Activated CD4-positive, alpha-beta T cell treated with anti-CD3 and anti-CD28 coated beads, Interleukin-2, amount 50 U/mL, for 48 hours (primary cell): ENCODE measurements at places on chromosomes 12 and 14.

GRCh38 chr12:69007101-69007854 lies 74.3 kb upstream of the CPM start:
- peak; percentile 6 for DNase-seq

- DNase-seq = no peak
These were observed 2.3 kb downstream of the KIF26A start for GRCh38 chr14:104140463-104141331.

DNA sequence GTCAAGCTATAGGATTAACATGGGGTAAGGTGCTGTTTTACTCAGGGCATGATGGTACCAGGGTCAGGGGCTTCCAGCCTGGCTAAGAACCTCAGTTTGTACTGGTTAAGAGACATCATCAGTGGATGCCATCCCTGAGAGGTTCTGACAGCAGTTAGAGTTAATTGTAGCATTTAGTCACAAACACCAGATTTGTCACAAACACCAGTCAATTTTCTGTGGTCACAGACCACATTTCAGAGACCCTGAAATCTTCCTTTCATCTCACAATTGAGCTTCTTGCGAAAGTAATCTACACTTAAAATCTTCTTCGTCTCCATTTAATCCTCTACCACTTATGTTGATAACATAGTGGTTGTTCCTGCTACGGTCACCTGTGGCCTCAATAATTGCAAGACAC lies 143.0 kb upstream of the EGLN3 start:
- no peak for DNase-seq

GRCh38 chr12:89857652-89858274 lies 149.1 kb upstream of the ATP2B1 start:
- DNase-seq = no peak

- no peak for DNase-seq
These were observed 38.4 kb downstream of the GALNT16 start for GRCh38 chr14:69298131-69299071.

DNA sequence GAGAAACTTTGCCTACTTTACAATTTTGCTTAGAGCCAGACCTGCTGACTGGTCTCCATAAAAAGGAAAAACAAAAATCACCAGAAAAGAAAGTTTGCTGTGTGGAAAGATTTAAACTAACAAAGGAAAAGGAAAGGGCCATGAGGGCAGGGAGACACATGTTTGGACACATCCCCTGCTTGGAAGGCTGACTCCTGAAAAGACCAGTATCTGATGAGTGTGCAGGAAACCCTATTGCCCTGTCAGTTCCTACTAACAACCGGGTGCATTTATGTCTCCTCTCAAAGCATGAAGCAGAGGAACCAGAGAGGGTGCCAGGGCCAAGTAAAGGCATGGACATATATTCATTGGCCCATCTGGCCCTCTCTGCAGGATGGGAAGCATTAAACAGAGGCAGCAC lies 7.0 kb upstream of the STAB2 start:
- no peak for DNase-seq

GRCh38 chr14:97056086-97056485 lies 258.9 kb downstream of the VRK1 start:
- DNase-seq = no peak

DNA sequence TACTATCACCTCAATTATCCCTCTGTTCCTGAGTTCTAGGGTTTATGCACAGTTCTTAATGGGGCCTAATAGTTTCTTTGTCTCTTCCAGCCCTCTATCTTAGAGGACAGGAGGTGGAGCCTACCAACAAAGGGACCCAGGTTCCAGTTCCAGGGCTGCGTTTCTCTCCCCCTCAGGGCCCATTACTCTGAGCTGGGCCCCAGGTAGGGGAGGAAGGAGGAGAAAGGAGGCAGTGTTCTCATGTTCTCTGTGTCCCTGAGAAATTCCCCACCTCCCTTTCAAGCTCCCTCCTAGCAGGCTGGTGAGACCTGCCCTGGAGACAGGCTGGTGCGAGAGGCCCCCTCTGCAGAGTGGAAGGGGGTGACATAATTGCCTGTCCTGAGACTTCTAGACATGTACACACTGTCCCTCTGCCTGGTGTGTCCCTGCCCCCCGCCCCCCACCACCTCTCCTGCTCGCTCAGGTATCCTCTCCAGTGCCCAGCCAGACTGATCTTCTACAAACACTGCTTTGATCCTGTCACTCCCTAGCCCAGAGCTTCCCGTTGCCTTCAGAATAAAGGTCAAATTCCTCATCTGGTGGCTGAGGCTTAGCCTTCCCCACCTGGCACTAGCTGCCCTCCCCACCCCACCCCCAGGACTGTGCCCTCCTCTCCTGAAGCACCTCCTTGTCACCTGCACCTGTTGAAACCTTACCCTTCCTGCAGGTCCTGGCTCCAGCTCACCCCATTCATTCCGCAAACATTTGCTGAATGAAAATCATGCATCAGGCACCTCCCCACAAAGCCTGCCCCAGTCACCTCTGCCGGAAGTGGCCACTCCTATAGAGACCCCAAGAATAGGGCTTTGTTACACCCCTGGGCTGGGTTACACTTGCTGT lies 21.1 kb upstream of the KRT8 start:
- no peak for DNase-seq

DNA sequence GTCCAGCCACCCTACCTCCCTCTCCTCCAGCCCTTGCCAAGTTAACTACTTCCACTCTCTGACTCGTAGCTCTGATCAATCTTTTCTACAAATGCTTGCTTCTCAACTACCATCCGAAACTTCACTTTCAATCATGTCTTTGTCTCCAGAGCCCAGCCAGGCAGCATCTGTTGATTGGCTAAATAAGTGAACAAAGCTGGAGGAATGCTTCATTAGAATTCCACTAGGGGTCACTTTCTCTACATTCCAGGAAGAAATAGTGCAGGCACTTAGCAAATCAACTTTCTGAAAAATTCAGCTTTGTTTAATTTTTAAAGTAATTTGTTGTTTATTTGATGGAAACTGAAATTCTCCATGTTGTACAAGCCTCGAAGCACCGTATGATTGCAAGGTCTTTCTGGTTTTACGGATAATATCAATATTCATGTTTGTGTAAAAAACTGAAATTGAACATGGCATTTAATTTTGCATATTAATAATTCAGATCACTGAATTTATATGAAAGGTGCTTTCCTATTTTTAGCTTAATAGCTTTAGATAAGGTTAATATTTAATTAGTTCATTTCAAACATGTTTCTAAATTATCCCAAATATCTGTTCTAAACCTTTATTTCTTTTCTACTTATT lies 32.4 kb upstream of the HELB start:
- DNase-seq = peak; percentile 19

- DNase-seq = no peak
These were observed 16.7 kb upstream of the TMEM106C start for GRCh38 chr12:47946413-47947323.

DNA sequence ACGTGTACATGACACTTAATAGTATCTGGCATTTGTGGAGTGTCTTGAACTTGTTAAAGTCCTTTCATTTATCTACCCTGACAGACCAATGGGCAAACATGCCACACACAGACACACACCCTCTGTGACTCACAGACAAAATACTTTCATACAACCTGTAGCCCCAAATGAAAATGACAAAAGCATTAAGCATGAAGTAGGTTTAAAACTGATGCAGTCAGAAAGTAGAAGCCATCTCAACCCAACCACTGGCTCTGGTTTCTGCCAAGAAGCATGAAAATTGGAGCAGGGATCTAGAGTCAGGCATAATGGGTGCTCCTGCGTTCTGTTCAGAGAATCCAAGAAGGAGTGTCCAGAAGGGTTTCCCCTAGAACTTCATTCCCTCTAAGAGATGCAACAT lies 23.1 kb upstream of the KRT77 start:
- DNase-seq = no peak

DNA sequence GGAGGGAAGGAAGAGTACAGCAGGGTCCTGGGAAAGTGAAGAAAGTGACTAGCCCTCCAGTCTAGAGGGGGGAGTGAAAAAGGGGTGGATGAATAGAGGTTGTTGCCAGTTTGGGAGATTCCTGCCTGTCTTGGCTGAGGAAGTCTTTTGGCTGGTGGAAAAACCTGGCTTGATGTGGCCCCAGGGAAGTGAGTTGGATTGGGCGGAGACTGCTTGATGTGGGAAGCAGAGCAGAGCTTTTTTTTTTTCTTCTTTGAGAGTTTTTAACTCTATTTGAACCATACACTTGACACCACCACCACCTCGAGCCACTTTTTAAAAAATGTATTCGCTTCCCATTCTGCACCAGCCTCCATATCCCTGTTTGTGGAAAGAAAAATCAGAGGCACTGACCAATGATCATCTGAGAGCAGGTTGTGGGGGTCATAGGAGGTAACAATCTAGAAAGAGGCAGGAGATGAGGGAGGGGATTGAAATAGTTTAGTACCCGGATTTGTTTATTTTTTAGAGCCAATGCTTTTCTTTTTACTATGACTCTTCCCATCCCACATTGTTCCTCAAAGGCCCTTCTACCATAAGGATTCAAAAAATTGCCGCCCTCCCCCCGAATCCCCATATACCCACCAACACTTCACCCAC lies 690 bp upstream of the DTX3 start:
- DNase-seq = no peak

DNA sequence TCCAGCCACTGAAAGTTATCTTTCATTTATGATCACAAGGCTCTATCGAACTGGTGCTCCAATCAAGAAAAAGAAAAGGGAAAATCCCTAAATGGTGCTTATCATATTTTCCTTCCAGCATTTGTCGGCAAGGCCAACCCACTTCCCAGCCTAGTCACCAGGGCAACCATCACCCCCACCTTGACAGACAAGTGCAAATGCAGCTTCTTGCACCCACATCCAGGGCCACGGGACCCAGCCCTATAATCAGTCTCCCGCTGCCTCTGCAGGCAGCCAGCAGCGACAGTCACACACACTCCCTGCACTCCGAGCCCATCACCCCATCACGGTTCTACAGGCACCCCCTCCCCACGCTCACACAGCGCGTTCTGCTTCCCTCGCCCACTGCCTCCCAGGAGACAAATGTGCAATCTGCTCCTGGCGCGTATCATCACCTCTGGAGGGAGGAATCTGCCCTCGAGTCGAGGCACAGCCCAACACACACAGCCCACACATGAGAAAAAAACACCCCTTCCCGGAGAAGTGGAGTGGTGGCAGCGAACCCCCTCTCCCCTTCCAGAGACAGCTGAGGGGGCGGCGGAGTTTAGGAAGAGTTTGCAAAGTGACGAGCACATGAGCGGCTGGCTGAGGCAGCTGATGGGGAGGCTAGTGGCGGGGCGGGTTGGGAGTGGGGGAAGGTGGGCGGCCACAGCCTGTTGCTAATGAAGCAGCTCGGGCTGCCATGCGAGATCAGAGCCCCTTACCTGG lies 9.3 kb upstream of the PPP4R4 start:
- peak; percentile 61 for DNase-seq

- DNase-seq = no peak
These were observed 5.1 kb upstream of the PAPOLA start for GRCh38 chr14:96497087-96497486.

GRCh38 chr14:102481371-102481770 lies 28.2 kb downstream of the ANKRD9 start:
- no peak for DNase-seq

DNA sequence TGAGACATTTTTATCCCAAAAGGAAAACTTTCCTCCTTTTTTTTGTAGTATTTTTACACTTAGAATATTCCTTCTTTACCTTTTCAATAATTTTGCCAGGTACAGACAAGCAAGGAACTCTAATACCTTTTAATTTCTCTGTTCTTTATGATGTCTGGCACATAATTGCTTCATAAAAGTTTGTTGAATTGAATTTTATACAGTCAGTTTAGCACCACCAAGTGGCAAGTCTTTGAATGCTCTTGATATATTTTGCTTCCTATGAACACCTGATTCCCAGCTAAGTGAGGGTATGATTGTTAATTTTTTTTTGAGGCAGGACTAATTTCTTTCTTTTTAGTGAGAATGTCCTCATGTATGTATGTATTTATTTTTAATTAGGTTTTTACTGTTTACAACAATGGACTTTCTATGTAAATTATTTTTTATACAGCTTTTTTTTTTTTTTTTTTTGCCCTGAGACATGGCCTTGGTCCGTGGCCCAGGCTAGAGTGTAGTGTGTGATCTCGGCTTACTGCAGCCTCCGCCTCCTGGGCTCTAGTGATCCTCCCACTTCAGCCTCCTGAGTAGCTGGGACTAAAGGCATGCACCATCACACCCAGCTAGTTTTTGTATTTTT lies 6.9 kb downstream of the TBC1D15 start:
- DNase-seq = no peak

DNA sequence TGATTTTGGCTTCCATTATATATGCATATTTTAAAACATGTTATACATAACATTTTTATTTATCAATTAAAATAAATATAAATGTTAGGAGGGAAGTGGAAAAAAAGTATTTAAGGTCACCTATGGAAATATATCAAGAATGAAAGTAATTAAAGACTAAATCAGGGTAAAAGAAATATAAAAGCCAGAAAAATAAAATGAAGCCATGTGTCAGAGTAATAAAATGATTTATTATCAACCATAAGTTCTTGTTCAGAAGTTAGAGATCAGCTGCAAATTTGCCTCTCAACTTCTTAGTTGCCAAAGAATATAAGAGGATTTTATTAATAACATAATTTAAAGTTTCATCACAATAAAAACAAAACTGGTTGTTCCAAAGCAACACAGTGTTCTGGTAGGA lies 121.9 kb downstream of the ANO6 start:
- no peak for DNase-seq

DNA sequence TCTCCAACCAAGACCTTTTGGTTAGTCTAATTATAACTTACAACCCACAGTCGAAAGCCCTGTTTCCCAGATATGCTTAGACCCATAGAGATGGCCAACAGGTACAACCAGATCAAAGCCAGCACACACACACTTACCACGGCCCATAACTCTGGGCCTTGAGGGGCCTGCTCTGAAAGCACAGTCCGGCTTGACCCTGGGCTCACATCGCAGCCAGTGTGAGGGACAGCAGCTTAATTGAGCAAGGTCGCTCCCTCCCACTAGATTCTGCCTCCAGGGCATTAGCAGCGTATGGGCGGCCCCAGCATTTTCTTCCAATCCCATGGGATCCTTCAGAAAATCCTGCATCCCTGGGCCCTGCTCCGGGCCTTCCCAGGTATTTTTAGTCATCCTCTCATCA lies 157.4 kb upstream of the FKBP4 start:
- DNase-seq = no peak

DNA sequence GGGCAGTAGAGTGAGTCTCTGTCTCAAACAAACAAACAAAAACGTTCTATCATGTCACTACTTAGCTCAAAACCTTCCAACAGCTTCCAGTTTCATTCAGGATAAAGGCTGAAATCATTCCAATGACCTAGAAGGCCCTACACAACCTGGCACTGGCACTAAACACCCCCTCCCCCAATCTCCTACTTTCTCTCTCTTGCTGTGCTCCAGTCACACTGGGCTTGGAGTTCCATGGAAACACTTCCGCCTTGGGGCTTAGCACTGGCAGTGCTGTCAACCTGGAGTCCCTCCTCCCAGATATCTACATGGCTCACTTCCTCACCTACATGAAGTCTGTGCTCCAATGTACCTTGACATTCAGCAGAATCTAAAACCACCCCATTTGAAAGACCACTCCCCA lies 65.0 kb upstream of the SINHCAF start:
- no peak for DNase-seq
